ENCODE measurements at places on chromosomes 16 and 17. TPM values are rescaled to one million over a fixed set of nuclear protein-coding genes. Genes with fewer than 3 reads are reported as not detected.

The AOC2 gene
- total RNA-seq, result 1.7 TPM

The ACACA gene
- 57.2 TPM for total RNA-seq

The TMC7 gene
- total RNA-seq, result not detected

The HS3ST2 gene
- not detected for total RNA-seq

The ZNF19 gene
- 2.9 TPM for total RNA-seq

The OTOA gene
- total RNA-seq, result not detected

The SPATA22 gene
- 0.44 TPM for total RNA-seq

The ALG1 gene
- total RNA-seq, result 15.7 TPM
